ENCODE measurements at places on chromosomes 3 and 15. TPM values are rescaled to one million over a fixed set of nuclear protein-coding genes. Genes with fewer than 3 reads are reported as not detected.

- no peak for DNase-seq
Observed at GRCh38 chr3:97662762-97663161, 101.8 kb upstream of the ARL6 start.

GRCh38 chr3:23474580-23475357, 271.6 kb downstream of the UBE2E2 start:
- DNase-seq = no peak

GRCh38 chr3:150285601-150286000, 122.5 kb upstream of the TSC22D2 start:
- no peak for DNase-seq

DNA sequence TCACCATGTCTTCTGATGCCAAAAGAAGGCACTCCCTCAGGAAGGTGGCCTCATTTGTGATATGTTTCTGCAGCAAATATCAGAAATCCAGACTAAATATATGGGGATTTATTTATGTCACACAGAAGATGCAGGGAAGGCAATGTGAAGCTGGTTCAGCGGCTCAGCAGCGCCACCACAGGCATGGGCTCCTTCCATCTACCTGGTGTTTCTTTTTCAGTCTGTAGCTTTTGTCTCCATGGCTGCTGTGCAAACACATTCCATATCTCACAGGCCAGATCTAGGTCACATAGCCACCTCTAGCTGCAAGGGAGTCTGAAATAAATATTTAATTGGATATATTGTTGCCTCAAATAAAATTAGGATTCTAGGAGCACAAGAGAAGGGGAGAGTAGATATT, 502.1 kb upstream of the IL12A start:
- no peak for DNase-seq

DNA sequence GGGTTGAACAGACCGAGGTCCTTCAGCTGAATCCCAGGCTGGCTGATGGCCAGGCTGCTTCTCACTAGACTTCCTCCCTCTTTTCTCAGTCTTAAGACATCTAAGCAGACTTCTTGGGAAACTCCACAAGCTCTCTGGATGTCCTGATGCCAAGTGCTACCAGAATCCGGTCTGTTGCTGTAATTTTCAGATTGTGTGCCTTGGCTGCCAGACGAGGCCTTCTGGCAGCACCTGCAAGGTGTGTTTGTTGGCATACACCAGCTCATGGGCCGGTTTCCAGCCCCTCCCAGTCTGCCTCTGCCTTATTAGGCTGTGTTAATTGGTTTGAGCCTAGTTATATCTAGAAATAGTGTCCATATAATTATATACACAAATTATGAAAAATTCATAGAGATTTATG, 120.6 kb downstream of the TNIK start:
- no peak for DNase-seq

DNA sequence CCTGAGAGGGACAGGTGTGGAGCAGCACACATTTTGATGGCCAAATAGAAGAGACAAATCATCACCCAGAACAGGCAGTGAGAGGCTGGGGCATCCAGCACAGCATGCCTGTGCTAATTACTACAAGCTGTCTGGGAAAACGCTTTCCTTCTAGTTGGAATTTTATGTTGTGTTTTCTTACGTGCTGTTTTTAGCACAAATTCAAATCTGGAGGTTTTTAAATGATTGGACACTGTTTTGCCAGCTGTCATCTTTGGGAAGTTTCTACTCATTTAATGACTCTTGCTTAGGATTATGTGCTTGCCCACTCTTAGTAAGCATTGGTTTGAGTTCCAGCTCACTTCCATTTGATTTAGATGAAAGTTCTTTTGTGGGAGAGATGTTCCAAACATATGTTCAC, 43.5 kb downstream of the EAF1 start:
- DNase-seq = no peak

DNA sequence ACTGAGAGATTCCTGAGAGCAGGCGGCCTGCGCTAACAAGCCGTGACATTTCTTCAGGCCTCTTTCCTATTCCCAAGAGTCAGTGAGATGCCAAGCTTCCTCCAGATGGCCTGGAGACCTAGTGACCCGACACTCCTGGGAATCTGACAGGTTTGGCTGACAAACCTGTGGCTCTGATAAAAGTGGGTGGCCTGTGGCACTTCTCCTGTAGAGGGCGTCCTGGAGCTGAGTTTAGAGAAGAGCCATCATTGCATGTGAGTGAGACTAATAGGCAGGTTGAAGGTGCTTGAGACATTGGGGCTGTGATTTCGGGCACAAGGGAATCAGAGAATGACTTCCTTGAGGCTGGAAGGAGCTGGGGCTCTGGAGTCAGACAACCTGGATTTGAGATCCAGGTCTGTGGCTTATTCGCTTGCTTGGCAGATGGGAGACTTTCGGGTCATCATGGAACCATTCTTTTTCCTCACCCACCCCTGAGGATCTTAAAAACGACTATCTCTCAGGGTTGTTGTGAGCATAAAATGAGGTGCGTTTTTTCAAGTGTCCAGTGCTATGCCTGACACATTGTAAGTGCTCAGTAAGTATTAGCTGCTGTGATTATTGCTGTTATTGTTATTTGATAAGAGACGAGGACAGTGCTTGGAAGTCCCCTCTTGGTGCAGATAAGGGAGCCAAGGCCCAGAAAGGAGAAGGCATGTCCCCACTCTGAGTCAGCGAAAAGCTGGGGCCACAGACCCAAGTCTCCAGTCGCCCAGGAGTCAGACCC, 77.2 kb downstream of the SCN10A start:
- DNase-seq = peak; percentile 48

DNA sequence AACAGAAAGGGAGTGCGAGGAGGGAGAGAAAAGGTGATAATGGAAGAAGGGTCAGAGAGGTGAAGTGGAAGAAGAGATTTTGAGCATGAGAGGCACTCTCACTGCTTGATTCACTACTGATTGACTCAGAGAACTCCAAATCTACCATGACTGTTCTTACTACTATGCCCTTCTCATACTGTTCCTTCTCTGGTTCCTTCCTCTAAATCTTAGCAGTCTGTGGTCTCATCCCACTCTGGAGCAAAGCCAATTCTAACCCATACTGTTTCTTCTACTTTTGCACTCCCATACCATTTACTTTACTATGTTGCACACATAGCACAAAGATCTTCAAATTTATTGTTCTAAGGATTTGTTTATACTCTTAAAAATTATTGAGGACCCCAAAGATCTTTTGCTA, 100.8 kb downstream of the DTWD1 start:
- DNase-seq = no peak

DNA sequence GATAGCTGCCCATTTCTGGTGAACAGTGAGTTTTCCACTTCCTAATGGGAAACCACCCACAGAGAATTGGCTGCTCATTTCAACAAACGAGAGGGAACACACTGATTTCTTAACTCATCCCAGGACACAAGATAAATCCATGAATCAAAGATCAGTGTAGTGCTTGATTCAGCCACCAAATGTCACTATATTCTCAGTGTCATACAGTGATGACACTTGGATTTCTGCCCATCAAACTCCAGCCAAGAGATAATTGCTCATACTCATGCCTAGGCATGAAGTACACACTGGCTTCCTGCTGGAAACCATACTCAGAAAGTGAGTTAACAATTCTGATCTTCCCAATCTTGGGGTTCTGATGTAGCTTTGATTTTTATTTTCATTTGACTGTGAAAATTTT, 35.4 kb upstream of the GRM7 start:
- no peak for DNase-seq

DNA sequence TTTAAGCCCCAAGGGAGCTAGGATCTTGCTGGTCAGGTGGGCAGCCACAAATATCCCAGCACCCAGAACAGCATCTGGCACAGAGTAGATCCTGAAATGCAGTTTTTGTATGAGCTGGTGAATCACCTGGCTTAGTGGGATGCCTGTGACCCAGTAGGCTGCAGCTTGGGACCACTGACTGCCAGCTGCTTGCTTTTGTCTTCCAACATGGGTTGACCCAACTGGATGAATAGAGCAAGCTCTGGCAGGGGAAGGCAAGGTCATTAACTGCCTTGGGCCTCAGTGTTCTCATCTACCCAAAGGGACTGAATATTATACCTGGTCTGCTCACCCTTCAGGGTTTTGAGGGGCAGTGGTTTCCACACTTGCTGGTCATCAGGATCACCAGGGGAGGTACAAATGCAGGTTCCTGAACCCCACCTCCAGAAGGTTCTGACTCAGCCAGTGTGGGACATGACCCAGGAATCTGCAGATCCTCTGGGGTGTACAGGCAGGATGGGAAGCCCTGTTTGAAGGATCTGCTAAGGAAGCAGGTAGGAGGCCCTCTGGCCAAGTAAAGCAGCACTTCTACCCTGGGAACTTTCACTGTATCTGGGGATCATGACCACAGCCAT, 55.4 kb downstream of the ITGA11 start:
- DNase-seq = no peak

GRCh38 chr3:57484563-57484962, 59.6 kb downstream of the DNAH12 start:
- no peak for DNase-seq

DNA sequence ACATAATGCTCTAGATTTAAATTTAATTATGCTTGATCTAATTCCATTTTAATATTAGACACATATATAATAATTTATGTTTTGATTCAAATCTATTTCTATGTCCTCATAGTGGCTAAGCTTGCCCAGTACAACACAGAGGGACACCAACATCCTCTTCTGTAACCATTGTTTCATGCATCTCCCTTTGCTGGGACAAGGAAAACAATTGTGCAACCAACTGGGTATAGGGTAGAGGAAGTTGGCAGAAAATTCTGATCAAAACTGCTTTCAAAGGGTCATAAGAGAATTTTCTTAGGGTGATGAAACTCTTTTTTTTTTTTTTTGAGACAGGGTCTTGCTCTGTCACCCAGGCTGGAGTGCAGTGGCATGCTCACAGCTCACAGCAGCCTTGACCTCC, 121.4 kb upstream of the SGO1 start:
- DNase-seq = no peak

- DNase-seq = peak; percentile 96
Observed at GRCh38 chr3:71102111-71102983, 481.2 kb downstream of the FOXP1 start.

The CYP8B1 gene
- total RNA-seq = not detected

The AHSG gene
- total RNA-seq = not detected

The ZBTB38 gene
- total RNA-seq = 267 TPM

The FRMD5 gene
- 16.3 TPM for total RNA-seq

The IGDCC3 gene
- 0.25 TPM for total RNA-seq

The SOX14 gene
- total RNA-seq = not detected

The TERC gene
- 124 TPM for total RNA-seq

The TLNRD1 gene
- 9.3 TPM for total RNA-seq

The ZCWPW2 gene
- total RNA-seq = 1.7 TPM

The GP9 gene
- total RNA-seq = not detected

The SLITRK3 gene
- total RNA-seq = not detected
